ENCODE measurements at places on chromosomes 2 and 18. TPM values are rescaled to one million over a fixed set of nuclear protein-coding genes. Genes with fewer than 3 reads are reported as not detected.

DNA sequence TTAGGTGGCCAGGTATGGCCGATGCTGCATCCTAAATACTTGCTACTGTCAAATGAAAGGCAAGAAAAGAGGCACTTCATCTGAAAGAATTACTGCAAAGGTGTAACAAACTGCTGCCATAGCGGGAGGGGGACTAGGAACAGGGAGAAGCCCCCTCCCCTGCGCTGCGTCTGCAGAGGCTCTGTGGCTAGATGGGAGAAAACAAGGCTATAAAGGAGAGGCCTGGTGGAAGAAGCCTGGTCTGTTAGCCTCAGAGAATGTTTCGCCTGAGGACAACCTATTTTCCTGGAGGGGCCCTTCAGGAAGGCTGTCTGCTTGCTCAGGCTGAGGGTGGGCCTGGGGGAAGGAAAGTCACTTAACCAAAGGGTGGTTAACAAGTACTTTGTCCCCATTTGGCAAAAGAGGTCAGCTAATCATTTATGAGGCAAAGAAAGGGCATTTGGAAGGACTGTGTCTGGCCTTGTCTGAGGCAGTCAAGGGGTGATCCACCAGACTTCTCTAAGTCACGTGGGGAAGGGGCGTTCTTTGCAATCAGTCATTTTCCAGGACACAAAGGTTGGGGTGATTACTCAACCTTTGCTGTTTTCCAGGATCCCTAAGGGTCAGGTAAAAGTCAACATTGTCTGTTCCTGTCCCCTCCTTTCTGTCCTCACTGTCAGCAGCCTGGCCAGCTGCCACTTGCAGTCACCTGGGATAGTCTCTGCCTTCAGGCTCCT, 103.0 kb upstream of the TMEM200C start:
- no peak for DNase-seq

DNA sequence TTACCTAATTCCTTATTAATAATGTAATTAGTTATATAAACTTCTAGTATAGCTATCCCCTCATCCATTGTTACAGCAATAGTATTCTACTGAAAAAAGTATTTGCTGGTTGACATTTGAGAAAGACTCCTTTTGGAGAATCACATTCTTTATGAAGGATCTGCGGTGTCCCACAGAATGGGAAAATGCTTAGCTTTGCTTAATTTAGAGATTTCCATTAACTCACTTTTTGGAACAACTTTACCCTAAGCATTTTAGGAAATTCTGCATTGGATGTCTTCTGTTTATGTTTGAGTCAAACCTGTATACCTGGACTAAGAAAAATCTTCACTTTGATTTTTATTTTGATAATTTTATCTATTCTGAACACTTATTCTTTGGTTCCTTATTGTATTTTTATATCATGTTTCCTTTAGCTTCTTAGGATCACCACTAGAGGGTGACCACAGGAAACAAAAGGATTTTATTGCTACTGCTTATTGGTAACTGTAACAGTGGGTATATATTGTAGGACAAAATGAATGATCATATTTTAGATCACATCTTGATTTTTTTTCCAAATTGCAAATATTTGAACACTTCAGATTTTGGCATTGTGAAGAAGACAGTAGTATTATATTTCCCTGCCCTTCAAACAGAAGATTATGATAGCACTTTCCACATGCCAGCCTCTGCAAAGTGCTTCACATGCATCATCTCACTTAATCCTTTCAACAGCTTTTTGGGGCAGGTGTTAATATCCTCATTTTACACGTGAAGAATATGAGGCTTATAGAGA, 79.6 kb downstream of the MIB1 start:
- DNase-seq = peak; percentile 4

DNA sequence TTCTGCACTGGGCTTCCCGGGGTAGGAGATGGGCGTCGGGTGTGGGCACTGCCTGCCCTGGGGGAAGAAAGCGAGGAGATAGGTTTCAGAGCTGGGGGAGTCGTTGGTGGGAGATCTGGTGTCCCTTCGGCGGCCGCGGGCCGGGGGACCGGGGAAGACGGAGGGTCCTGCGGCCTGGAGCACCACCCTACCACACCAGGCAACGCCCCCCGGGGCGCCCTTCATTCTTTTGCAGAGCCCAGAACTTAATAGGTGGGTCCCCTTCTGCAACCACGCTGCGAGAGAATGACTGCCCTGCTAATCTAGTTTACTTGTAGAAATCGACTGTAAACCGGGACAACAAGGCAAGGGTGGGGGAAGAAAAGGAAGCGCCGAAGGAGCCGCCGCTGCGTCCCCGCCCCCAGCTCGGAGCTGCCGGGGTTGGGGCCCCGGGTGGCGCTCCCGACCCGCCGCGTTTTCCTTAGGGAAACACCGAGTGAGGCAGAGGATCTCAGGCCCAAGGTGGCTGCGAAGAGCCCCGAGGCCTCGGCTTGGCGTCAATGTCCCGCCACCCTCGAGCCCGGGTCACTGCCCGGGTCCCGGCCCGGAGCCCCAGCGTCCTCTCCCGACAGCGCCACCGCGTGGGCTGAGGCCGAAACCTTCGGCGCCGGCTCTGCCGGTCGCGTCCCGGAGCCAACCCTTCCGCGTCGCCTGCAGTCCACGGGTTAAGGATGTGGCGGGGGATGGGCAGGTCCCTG, 5.4 kb upstream of the SATB2 start:
- peak; percentile 76 for DNase-seq

DNA sequence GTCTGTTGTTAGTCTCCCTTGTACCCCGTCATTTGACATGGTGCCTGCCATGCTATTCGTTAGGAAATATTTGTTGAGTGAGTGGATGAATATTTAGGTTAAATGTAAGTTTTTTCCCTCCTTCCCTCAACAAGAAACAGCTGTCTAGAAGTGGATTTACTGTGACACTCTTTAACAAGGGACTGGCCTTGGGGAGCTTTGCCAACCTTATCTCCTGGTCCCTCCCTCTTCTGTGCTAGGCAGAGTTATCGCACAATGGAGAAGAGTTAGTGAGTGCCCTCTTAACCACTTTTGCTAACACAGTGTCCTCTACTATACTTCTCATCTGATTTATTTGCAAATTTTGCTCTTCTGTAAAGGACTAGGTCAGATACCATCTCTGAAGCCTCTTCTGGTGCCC, 61.2 kb downstream of the DIS3L2 start:
- no peak for DNase-seq

DNA sequence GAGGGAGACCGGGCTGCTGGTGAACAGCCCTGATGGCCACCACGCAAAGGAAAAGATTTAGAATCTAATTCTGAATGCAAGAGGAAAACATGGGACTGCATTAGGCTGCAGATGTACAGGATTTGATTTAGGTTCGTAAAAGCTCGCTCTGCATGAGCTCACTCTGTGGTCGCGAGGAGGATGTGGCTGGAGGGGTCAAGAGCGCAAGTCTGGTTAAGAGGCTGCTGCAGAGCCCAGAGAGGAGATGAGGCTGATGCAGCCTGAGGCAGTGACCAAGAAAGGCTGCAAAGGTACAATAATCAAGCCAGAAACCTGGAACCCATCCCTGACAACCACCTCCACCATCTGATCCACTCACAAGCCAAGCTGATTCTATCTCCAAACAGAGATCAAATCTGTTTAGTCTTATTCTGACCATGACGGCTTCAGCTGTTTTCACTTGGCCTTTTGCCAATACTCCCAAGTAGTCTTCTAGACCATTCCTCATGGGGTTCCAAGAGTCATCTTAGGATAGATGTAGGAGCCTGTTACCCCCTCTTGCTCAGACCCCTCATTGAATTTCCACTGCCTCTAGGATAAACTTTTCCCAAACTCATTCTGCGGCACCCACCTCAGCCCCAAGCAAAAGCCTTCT, 58.9 kb upstream of the ARL4C start:
- DNase-seq = peak; percentile 99

GRCh38 chr2:132420816-132421805, 4.5 kb downstream of the GPR39 start:
- DNase-seq = peak; percentile 65

GRCh38 chr2:21466341-21466927, 342.7 kb downstream of the TDRD15 start:
- no peak for DNase-seq

GRCh38 chr2:134379293-134379692, 125.4 kb downstream of the MGAT5 start:
- DNase-seq = no peak

GRCh38 chr2:163665817-163666216, 70.0 kb downstream of the FIGN start:
- peak; percentile 44 for DNase-seq

Gene CDK5R2
- total RNA-seq = 0.20 TPM

Gene SNRPD1
- 30.6 TPM for total RNA-seq

Gene CEP76
- 10.7 TPM for total RNA-seq

Gene CD207
- total RNA-seq = not detected

DNA sequence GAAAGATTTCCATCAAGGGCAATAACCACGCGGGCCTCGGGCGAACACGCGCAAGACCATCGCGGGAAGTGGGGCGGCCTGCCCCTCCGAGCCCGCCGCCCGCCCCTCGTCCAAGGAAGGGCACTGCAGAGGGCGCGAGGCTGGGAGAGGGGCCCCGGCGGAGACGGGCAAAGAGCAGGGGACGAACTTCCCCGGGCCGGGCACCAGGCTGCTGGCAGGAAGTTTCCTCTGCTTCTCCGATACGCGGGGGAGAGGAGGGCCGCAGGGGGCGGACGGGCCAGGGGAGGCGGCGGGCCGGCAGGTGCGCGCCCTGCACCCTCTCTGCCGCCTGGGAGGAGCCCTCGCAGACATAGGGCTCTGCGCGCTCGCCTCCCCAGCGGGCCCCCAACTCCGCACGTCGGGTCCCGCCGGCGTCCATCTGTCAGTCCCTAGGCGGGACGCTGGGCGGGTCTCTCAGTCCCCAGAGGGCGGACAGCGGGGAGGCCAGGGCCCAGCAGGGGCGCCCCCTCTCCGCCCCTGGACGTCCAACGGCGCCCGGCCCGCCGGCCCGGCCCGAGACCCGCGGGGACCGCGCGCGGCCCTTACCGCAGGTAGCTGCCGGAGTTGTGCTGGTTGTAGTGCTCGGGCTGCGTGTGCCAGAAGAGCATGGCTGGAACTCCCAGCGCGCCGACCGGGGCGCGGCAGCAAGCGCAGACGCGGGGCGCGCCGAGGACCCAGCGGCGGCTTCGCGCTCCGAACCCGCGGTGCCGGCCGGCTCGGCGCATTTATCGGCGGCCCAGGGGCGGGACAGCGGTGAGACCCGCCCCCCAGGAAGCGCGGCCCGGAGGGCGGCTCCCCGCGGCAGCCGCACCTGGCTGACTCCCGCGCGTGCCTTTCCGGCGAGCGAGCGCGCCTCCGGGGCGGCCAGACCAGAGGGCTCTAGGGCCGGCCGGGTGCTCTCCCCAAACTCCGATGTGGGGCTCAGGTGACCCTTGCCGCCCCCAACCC, at the start of gene TFCP2L1:
TFCP2L1 (minus strand) TSS at position 740 of the 987 bp plus-strand sequence; CDS start at position 647, 93 bp downstream.
- DNase-seq = no peak

Gene REG3G
- not detected for total RNA-seq

Gene HNMT
- 40.7 TPM for total RNA-seq

Gene CD8B2
- not detected for total RNA-seq

Gene MZT2A
- 137 TPM for total RNA-seq

Gene TXNL4A
- total RNA-seq = 81.0 TPM

DNA sequence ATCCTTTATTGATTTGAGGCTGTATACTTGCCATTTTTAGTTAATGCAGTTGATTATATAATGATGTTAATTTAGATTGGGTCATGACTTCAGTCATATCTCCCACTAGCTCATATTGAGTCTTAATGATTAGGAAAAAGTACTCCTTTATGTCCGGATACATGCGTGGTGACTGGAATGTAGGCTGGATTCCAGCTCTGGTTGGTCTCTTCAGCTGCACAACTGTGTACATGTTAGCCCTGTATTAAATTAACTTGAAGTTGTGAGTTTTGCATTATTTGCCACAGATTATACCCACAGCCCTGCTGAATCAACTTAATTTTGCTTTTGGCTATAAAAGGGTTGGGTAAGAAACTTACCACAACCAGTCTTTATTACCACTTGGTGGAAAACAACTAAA, 22.5 kb downstream of the MOB4 start:
- DNase-seq = peak; percentile 11

Gene SLC5A7
- total RNA-seq = not detected

Gene TMEM214
- total RNA-seq = 69.5 TPM

GRCh38 chr18:46253498-46253897, 149.3 kb downstream of the HAUS1 start:
- no peak for DNase-seq

Gene INHBB
- 0.24 TPM for total RNA-seq

Gene GPR35
- total RNA-seq = 0.12 TPM

DNA sequence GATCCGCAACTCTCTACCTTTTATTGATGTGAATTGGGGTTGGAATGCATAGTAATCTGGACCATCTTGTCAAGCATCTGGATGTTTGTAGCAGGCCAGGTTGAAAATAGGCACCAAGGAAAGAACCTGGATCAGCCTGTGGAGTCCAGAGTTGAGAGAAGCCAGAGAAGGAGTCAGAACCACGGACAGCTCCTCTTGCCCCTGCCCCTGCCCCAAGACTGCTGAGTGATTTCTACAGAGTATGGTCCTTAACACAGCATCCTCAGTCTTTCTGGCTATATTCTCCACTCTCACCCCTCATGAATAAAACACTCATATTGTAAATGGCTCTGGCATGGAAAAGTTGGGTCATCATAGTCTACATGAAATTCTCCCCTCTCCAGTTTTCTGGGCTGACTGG, 154.6 kb downstream of the LOXHD1 start:
- peak; percentile 6 for DNase-seq

Gene TLX2
- total RNA-seq = 4.2 TPM

- DNase-seq = peak; percentile 66
Observed at GRCh38 chr2:64837116-64837731, 152.0 kb upstream of the SLC1A4 start.

GRCh38 chr2:194735837-194736542, 921.0 kb upstream of the SLC39A10 start:
- DNase-seq = no peak

DNA sequence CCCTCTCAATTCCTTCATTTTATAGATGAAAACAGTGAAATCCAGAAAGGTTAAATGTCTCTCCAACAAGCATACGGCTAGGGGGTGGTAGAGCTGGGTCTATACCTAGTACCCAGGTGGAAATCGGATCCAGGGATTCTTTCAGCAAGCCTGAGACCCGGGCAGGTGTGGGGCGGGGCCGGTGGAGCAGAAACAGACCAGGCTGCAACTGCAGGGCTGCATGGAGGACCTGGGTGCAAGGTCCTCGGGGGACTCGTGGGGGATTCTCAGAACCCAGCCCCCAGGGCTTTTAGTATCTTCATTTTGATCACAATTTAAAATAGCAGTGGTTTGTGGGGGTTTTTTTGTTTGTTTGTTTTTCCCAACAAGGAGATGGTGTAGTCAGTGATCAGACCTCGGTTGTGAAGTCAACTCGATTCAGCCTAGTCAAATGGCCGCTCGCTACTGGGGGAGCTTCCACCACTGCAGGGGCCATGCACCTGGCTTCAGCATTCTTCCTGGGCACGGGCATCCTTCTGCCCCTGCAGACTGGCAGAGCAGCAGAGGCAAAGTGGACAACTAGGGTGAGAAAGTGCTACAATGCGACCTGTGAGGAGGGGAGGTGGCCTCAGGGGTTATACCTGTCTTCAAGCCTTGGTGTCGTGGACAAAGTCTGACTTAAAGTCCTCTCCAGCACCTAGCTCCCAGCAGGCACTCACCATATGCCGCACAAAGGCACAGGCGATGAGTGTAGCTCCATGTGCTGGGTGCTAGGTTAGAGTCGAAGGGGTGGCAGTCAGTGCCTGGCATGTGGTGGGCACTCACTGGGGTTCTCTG, 46.3 kb downstream of the GORASP2 start:
- DNase-seq = no peak

- no peak for DNase-seq
Observed at GRCh38 chr2:63658176-63658968, 69.6 kb downstream of the MDH1 start.

Measured in RPMI7951 (cell line).